Stimulated activated CD4-positive, alpha-beta T cell treated with anti-CD3 and anti-CD28 coated beads, Interleukin-15, amount 100 ng/mL, for 1 hour (primary cell): ENCODE measurements at places on chromosomes 7 and 10.

DNA sequence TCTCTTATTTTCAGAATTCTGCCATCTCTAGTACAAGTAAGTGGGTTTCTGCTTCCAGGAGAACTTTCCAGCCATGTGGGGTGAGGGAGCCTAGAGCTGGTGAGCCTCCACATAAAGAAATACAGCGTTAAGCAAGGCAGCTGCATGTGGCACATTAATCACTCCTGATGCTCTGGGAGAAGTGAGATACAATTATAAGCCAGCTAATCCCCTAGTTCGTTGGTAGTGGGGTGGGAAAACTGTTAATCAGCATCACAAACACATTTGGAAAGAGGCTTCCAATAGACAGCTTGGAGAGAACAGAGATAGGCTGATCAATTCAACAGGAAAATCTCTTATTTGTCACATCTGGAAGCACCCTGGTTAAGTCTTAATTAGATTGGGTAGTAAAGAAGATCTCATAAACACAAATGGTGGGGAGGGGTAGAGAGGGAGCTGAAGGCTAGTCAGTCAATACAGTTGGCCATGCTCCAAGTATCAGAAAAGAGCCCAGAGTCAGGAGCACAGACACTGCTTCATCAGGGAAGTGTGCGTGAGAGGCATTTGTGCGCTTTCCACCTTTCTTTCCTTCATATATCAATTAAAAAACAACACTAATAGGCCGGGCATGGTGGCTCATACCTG, 130.6 kb downstream of the SORCS1 start:
- no peak for DNase-seq

DNA sequence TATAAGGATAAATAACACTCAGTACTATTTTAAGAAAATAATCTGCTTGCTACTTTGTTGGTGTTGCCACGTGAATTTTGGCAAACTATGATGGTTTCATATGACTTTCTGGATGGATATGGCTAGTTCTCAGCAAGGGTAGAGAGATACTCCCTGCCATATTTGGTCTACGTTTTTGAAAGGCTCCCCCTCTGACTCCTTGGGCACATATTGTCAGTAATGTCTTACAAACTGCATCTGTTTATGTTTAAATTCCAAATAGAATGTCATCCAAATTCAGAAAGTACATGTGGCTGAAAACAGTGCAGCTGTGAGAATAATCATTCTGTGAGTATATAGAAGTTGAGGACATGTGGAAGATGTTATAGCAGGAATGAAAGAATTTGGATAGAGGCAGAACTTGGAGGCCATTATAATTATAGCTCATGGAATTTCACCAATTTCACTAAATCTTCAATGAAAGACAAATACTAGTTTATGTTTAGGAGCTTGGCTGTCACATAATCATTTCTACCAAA, 107.8 kb downstream of the SRI start:
- no peak for DNase-seq

- no peak for DNase-seq
Observed at GRCh38 chr10:59362959-59363381, 621 bp upstream of the FAM13C start.

DNA sequence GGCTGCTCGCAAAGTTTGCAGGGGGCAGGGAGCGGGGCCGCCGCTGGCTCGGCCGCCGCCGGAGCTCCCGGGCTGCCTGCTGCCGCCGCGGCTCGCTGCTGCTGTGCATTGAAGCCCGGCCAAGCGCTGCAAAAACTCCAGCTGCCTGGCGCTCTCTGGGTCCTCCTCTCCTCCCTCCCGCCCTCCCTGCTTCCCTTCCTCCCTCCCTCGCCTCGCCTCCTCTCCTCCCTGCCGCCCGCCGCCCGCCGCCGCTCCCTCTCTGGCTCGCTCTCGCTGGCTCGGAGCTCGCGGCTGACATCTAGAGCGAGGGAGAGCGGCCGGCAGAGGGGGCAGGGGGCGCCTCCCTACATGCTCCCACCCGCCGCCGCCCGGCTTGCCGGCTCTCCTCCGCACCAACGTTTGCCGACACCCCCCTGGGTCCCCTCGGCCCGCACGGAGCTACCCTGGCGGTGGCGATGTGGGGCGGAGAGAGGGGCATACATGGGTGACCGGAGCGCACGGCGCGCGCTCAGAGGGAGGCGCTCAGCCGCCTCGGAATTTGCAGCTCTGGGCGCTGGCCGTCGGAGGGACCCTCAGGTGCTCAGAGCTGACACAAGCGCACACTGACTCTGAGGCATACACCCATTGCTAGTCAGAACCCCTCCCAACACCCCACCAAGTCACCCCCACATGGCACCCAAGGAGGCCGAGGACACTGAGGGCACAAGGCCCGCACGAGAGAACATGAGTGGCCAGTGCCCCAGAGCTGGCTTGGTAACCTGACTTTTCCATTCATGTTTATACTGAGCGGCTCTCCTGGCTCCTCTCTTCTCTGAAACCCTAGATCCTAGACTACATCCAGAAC, 1.2 kb upstream of the PLXNA4 start:
- no peak for DNase-seq

DNA sequence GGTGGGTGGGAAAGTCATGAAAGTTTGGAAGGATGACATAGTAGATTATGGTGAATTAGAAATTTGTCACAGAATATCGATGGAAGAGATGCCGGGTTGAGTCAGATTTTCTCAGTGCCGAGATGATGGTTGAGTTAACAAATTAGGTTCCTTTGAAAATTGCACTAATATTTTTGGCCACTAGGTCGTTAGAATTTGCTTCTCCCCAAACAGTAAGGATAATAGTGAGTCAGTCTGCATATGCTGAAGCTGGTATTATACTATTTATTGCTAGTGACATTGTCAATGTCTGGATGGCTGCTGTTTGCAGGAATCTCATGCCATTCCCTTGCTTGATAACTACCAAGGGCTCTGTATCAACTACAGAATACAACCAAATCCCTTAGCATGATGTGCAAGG, 37.7 kb upstream of the MINDY3 start:
- DNase-seq, result no peak
